ENCODE measurements at places on chromosomes 6 and 20.
A peak's percentile ranks its signal among the peaks of the same experiment; 100 is the strongest.

DNA sequence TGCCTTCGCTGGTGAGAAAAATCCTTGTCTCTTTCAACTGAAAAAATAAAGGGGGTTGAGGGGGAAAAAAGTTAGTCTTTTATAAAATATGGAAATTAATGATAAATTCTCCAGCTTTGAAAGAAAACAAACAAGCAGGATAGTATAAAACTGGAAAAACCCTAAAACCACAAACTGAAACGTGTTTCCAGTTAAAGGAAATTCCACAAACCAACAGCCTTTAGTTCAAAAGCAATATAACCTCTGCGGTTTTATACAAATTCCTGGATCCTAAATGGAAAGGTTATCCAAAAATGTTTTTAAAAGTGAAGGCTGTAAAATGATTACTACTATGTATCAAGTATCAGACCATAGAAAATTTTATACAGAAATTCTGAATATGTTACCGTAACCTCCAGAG is 55.6 kb downstream of the BMP5 start:
- peak; percentile 9 for DNase-seq

GRCh38 chr20:17634661-17635331 is 47.2 kb downstream of the RRBP1 start:
- DNase-seq = no peak

DNA sequence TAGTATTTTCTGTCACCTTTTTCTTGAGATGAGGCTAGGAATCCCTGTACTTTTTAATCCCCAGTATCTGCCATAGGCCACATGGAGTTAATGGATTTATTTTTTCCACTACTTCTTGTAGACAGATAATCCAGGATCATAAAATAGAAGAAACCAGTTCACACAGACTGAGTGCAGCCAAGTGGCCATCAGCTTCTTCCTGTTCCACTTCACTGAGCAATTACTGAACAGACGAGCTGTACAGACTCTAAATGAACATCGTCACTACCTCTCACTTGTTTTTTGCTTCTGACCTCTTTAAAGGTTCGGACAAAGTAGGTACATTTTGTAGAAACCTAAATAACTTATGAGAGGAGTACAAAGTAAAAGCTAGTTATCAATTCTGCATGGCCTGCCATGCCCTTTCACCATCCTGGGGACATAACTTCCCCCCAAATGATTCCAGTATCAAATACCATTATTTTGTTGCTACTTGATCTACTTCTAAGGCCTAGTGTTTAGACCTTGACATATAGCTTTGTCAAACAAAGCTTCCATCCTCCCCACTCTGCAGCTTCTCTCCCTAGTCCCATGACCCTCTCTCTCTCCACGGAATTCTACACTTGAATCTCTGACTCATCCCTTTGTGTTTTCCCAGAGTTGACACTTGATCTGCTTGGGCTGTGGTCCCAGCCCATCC is 34.4 kb upstream of the ARHGAP18 start:
- peak; percentile 83 for DNase-seq

GRCh38 chr20:58138395-58138794 is 90.1 kb downstream of the ANKRD60 start:
- DNase-seq = no peak

- no peak for DNase-seq
Measured at GRCh38 chr20:1621316-1621715, 1.5 kb upstream of the SIRPB1 start.

Measured in fibroblast of skin of right quadriceps (primary cell).